ENCODE measurements at places on chromosomes 16 and 17.

DNA sequence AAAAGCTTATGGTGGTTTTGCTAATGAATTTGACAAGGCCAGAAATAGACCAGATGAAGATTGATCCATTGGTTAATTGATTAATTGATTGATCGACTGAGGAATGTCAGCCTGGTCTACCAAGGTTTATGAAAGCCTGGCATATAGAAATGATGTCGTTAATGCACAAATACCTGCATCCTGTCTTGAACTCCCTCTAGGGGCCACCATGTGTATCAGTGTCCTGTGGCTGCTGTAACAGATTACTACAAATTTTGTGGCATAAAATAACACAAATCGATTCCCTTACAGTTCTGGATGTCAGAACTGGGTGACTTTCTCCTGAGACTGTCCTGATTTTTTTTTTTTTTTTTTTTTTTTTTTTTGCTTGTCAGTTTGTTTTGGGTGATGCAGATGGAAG, 553.2 kb downstream of the MAF start:
- no peak for DNase-seq

DNA sequence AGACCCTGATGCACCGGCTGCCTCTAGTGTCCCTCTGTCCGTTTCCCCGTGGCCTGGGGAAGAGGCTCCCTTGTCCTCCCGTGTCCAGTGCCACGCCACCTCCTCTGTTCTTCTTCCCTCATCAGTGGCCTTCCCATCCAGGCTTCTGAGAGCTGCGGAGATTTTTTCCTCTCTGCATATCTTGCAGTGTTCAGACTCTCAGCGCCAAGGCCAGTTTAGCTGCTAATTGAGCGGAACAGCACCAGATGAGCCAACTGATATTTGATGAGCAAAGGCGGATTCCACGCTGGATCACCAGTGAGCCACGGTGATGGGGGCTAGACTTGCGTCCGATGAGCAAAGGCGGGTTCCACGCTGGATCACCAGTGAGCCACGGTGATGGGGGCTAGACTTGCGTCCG, 257.6 kb downstream of the FOXL1 start:
- DNase-seq: no peak

- DNase-seq: no peak
These were observed 4.5 kb upstream of the RAB40C start for GRCh38 chr16:585351-585750.

DNA sequence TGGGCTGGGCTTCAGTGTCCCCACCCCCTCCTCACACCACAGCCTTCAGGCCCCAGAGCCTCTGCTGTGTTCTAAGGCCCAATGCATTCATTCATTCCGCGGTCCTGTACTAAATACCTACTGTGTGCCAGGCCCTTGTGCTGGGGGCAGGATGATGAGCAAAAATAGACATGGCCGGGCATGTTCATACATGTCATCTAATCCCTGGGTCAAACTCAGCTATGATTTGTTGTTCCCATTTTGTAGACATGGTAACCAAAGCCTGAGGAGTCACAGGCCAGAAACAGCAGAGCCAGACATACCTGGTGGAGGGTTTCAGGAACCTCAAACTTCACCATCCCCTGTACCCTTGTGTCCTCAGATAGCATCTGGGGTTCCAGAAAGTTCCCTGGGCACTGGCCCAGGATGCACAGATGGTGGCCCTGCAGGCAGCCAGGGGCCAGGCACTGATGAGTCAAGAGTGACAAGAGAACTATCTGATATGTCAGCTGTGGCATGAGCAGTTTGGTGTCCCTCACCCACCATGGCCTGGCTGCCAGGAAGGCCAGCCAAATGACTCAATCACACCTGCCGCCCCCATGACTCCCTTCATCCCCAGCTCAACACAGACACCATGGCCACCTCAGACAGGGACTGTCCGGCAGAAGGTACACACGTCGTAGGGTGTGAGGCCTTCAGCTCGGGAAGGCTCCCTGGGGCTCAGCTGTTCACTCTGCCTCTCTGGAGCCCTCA, 2.7 kb upstream of the RRAD start:
- DNase-seq: no peak

- no peak for DNase-seq
These were observed 11.8 kb upstream of the SECTM1 start for GRCh38 chr17:82345151-82345976.

DNA sequence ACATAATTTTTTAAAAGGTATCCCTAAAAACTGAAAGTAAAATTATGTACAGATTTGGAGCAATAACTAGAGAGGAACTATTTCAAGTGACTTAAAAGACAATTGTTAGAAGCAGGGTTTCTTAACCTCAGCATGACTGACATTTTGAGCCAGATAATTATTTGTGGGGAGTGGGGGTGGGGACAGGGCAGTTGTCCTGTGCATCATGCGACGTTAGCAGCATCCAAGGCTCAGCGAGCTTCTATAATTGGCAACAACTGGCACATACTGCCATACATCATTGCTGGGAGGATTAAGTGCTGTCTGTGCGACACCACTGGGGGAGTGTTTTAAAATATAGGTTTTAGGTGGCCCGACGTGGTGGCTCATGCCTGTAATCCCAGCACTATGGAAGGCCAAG, 27.1 kb downstream of the GABARAPL2 start:
- no peak for DNase-seq

GRCh38 chr17:39738983-39739884, 1.5 kb downstream of the GRB7 start:
- no peak for DNase-seq

DNA sequence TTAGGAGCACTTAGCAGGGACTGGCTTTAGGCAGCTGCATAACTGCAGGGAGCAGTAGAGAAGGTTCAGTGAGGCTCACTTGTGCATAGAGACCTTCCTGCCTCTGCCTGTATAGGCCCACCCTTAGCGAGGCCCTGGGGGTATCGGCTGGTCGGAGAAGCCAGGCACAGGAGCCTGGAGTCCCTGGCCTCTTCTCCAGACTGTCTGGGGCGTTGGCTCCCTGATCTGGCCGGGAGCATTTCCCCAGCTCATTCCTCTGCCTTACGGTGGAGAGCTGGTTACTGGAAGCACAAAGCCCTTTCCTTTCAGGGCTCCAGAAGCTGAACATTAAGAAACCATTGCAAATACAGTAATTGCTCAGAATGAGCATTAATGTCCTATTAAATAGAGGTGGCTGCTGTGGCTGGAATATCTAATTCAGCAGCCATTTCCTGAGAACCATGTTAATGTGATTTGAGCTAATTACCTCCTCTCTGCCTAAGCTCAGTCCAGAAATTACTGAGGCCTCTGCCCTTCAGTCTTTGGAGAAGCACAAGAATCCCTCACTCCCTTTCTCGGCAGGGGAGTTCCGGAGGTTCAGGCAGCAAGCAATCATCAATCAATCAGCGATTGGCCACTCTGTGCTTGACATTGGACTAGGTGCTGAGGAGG, 18.8 kb upstream of the TMEM220 start:
- no peak for DNase-seq

DNA sequence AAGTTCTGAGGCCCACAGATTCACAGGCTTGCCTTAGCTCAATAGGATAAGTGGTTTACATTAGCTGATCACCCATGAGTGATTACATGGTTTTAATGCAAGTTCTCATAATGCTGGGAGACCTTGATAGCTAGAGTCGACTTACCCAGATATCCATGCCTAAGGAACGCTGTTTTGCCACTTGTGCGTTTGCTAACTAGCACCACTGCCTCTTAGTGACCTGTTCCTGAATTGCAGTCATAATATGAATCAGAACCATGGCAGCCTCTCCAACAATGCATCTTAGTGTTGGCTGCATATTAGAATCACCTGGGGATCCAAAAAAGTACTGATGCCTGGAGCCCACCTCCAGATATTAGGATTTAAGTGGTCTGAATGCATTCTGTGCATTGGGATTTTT, 251.1 kb upstream of the CDH5 start:
- no peak for DNase-seq

DNA sequence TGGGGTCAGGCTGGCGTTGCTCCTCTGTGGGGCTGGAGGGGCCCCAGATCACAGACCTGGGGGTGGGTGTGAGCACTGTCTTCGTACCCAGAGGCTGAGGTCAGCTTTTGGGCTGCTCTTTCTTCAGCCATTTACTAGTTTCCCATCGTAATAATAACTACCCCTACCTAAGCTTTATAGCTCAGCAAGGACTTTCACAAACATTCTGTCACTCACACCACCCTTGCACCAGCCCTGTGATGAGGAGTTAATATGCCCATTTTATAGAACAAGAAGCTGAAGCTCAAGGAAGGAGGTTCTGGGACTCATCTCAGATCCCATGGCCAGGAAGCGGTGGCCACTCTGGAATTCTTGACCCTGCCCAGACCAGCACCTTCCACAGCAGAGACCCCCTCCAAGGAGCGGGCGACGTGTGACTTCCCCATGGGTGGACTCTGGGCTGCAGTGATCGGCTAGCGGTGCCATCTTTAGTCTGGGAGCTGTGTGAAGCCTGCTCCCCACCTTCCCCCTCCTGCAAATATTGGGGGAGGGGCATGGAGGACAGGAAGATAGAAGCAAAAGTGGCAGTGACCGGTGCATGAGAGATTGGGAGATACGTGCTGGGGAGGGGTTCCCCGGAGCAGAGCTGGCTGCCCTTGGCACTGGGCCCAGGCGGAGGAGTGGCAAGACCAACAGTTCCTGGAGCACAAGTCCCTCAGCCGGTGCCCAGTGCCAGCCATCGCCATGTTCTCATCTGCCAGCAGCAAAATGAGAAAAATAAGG, 81.8 kb upstream of the TOB1 start:
- no peak for DNase-seq

- no peak for DNase-seq
These were observed 2.8 kb downstream of the FN3K start for GRCh38 chr17:82737967-82738877.

DNA sequence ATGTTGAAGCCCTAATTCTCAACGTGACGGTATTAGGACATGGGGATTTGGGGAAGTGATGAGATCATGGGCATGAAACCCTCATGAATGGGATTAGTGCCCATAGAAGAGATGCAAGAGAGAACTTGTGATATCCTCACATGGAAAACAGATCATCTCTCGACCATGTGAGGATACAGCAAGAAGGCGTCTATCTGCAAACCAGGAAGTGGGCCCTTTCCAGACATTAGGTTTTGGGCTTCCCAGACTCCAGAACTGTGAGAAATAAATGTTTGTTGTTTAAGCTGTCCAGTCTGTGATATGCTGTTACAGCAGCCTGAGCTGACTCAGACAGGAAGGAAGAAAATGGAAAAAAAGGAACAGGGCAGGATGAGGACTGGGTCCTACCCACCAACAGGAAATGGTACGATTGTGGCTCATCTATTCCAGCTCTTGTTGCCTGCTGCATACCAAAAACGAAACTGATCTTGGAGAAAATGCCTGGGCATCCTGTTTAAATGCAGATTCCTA, 21.9 kb upstream of the SSTR2 start:
- no peak for DNase-seq

- no peak for DNase-seq
These were observed 85.5 kb upstream of the HNF1B start for GRCh38 chr17:37830151-37830993.

DNA sequence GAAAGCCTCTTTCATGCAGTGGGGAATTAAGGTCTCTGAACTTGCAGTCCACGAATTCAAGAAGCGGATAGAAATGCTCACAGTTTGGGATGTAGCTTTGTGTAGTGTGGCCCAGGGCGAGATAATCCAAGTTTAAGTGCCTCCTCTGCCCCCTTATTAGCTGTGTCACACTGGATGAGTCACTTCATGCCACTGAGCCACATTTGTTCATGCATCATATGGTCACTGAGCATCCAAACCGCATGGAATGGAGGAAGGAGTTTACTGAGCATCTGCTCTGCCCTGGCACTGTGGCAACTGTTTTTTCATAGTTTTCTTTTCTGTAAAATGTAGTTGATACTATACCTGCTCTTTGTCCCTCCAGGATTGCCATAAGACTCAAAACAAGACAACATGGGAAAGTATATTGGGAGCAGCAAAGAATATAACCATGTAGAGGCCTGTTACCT, 15.1 kb upstream of the DHX8 start:
- DNase-seq: no peak

- DNase-seq: no peak
These were observed 40.7 kb downstream of the TBX4 start for GRCh38 chr17:61492759-61493526.

GRCh38 chr17:82845163-82845807, 5.5 kb upstream of the ZNF750 start:
- no peak for DNase-seq

DNA sequence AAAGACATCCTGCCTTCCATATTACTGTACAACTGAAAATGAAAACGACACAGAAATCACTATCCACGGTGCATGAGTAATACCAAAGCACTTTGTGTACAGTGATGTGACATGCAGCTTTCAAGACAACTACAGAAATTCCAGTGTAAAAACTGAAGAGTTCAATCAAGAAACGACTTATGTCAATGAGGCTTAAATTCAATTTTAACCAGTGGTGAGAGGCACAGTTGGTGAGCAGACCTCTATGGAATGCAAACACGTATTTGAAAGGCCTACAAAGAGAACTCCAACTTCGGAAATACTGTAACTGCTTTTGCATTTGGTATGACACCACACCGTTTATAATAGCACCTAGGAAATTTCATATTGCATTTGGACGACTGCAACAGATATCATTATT, 87.6 kb downstream of the USP31 start:
- DNase-seq: no peak

DNA sequence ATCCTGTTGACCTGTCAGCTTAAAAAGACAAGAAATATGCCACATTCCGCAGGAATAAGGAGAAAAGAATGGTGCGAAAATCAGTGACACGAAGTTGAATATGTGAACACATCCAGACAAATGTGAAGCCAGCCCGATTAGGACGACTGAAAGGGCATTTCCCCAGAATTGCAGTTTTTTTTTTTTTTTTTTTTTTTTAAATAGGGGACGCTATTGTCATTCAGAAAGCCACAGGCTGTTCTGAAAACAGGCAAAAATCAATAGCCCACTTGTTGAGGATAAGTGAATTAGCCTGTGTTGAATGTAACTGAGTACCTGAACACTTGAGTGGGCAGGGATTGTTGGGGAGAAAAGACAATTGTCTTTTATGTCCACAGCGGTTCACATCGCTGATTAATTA, 507.1 kb downstream of the WWOX start:
- no peak for DNase-seq

GRCh38 chr16:67264866-67265265, 14.5 kb upstream of the PLEKHG4 start:
- no peak for DNase-seq

DNA sequence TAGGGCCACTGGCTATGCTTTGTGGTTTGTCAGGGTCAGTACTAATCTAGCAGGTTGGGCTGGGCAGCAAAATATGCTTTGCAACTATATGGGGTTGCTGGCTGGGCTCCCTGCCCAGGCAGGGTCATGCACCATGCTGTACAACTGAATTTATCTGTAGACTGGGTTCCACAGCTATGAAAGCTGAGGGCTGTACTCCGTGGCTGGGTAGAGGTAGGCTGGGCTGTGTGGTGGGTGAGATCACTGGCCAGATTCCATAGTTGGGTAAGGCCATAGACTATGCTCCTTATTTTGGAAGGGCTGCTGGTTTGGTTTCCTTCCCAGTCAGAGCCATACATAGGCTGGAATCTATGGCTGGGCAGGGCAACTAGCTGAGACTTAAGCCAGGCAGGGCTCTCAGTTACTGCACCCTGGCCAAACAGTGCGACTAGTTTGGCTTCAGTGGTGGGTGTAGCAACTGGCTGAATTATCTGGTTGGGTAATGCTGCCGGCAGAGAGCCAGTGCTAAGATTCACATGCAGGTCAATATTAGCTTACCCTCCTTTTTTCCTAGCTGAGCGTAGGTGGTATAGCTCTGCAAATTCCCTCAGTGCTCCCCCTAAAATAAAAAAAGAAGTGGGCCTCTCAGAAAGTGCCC, 769.1 kb upstream of the CDH8 start:
- DNase-seq: no peak
